ENCODE measurements at places on chromosomes 4 and X.
A peak's percentile ranks its signal among the peaks of the same experiment; 100 is the strongest.

GRCh38 chr4:4529392-4529791 is 12.5 kb downstream of the STX18 start:
- DNase-seq, result no peak

GRCh38 chr4:107755841-107756356 is 35.9 kb upstream of the PAPSS1 start:
- no peak for DNase-seq

GRCh38 chrX:17788439-17788838 is 51.1 kb downstream of the SCML1 start:
- DNase-seq, result peak; percentile 44

DNA sequence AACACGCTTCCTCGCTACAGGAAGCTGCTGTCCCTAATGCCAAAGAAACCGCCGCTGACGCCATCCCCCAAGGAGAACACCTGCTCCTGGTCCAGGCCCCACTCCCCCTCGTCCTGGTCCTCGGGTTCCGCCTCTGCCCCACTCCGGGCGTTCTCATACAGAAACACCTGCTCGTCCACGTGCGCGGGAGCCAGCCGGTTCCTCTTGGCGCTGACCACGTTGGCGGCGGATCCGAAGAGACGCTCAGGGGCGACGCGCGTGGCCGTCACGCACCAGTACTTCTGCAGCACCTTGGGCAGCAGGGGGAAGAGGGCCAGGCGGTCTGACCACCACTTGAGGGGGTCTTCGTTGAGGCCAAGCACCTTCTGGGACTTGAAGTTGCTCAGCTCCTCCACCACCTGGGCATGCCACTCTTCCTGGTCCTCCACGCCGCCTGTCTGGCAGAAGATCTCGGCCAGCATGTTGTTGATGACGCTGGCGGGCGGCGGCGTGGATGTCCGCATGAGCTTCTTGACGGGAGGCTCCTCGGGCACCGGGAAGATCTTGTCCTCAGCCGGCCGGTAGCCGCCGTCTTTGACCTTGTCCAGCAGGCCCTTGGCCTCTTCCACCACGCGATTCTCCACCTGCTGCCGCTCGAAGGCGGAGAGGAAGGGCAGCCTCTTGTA is 12.0 kb downstream of the DHRSX start:
- DNase-seq, result no peak

DNA sequence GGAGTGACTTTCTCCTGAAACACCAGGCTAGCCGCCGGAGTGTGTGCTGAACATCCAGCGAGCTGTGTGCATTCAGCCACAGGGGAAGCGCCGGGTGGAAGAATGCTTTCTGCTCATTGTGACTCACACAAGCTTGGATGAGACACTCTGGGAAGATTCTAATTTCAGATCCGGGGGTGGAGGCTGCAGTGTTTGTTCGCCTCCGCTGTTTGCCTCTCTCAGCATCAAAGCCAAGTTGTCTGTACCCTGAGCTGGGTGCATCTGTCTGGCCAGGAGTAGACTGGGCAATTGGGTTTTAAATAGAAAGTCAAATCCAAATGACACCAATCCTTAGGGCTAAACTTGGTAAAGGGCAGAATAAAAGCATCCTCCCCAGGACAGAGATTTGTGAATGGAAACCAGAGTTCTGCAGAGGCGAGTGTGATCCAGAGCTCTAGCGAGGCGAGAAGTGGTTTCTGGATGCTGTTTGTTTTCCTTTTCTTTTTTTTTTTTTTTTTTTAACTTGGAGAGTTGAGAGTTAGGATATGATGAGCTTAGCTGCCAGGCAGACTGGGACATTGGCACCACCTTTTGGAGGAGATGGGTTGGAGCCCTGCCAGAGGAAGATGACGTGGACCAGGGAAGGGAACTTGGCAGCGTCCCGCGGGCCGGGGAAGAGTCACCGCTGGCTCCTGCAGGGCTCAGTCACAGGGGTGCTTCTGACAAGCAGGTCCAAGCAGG is 196.0 kb upstream of the PSAPL1 start:
- no peak for DNase-seq

- no peak for DNase-seq
Measured at GRCh38 chr4:81350040-81350439, 121.7 kb downstream of the RASGEF1B start.

DNA sequence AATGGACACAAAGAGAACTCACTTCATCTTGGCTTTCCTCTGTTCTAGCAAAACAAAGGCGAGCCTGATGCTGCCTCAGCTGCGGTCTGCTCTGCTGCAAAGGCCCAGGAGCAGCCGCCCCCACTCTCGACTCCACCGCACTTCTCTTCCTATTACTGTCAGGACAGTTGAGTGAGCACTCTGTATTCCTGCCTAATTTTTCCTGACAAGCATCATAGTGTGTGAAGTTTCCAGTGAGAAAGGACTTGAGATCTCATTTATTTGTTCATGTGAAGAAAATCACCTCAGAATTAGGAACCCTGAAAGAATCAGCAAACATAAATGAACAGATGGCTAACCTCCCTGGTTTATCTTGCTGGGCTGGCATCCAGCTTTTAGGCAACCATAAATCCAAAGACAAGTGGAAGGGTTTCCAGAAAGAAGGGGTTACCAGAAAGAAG is 15.6 kb downstream of the SCARB2 start:
- no peak for DNase-seq

GRCh38 chr4:145852256-145852839 is 86.3 kb downstream of the ZNF827 start:
- DNase-seq, result no peak

GRCh38 chr4:139450586-139450985 is 3.3 kb upstream of the RAB33B start:
- DNase-seq, result no peak
